RWPE1 (cell line): ENCODE measurements at places on chromosomes 12 and 14.

DNA sequence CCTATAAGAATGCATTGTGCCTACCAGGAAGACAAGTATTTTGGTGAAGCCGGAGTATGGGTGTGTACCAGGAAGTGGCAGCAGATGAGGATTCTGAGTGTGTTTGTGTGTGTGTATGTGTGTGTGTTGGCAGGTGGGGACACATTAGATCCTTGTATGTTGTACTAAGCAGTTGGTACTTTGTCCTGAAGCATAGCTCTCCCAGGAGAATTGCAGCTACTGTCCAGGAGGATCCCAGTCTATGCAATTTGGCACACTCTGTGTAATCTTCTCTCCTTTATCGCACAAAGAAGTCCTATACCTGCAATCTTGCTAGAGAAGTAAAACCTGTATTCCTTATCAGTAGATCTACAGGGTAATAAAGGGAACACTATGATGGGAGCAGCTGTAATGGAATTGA, 276.5 kb downstream of the PAWR start:
- no peak for DNase-seq

- DNase-seq, result no peak
These were observed 1.4 kb downstream of the PCK2 start for GRCh38 chr14:24095271-24096068.

- DNase-seq, result no peak
These were observed 328.1 kb downstream of the ALG10 start for GRCh38 chr12:34350092-34351041.

DNA sequence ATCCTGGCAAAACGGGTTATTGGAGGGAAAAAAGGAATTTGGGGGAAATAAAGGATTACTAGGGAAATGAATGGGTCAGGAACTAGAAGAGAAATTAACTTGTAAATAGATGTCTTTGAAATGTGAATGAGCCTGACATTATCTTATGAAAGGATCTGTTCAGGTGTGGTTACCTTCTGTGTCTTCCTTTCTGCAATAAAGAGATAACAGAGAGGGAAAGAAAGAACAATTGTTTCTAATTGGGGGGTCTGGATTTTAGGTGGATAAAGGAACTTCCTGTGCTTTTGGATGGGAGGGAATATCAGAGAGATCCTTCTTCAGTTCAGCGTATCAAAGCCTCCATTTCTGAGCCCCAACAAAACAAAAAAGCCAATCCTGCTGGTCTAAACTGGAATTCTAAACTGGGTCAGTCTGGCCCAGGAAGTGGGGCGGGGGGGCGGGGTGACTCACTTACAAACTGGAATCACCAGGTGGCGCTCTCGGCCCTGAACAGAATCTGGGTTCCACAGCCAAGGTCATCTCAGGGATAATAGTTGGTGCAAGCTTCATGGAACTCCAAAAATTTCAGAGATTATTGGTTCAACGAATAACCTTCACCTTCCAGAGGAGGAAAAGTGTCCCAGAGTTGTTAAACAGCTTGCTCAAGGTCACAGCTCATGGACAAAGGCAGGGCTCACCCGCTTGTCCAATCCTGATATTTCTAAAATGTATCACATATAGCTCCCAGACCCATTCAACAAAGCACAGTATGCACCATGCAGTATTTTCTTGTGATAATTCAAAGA, 15.2 kb upstream of the PEBP1 start:
- DNase-seq, result peak; percentile 92

- peak; percentile 43 for DNase-seq
These were observed 63.8 kb downstream of the FBXO33 start for GRCh38 chr14:39368261-39368959.

- no peak for DNase-seq
These were observed 12.5 kb downstream of the PAPOLA start for GRCh38 chr14:96514694-96515093.

DNA sequence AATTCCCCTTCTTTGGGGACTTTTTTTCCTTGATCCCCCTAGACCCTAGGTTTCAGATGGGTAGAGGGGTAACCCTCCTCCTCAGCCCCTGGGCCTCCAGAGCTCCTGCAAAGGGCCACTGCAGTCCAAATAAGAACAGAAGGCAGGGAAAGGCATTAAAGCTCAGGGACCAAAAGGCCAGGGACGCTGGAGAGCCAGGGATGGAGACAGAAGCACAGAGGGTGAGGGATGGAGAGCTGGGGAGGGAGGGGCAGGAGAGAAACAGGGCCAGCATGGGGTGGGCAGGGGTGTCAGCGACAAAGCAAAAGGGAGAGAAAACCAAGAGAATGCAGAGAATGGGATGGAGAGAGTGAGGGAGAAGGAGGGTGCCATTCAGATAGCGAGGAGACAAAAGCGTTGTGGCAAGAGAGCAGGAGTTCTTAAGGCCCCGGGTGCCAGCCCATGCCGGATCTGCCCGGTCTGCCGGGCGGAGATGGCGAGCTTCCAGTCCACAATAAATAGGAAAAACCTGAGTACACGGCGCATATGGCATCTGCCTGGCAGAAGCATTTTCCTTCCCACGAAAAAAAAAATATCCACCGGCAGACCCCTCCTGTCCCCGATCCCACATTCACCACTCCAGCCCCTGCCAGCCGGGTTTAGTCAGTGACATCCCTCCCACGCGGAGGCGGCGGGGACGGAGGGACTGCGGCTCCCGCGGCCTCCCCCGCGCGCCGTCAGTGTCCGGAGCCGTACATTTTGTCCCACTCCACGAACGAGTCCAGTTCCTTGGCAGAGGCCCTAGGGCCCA, 28.6 kb downstream of the FIGNL2 start:
- no peak for DNase-seq

DNA sequence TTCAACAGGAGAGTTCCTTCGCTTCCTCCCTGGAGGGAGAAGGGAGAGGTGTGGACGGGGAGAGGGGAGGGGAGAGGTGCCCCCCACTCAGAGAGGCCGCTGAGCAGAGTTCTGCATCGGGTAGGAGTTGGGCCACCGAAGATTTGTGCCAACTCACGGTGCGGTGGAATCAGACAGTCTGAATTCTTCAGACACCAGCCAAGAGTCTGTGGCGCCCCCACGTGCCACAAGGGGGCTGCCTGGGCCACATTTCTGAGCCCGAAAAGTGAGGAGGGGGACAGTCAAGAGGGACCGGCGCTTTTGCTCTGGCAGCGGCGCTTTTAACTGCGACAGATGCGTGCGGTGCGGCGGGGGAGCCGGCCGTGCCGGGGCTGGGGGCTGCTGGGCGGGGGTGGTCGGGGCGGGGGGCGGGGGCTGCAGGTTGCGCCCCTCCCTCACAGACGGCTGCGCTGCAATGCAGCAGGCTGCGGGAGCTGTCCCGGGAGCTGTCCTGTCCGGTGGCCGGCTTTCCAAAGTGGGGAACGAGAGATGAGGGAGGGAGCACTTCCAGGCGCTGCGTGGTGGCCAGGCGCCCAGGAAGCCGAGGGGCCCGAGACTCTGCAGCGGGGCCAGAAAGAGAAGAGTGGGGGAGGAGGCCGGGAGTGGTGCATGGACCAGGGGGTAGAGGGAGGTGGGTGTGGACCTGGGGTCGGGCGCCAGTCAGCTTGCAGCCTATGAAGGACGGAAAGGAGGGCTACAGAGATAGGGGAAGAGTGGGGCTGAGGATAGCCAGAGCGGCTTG, 975 bp upstream of the RTL1 start:
- no peak for DNase-seq

- DNase-seq, result no peak
These were observed 118.8 kb downstream of the ST8SIA1 start for GRCh38 chr12:22215467-22216253.

DNA sequence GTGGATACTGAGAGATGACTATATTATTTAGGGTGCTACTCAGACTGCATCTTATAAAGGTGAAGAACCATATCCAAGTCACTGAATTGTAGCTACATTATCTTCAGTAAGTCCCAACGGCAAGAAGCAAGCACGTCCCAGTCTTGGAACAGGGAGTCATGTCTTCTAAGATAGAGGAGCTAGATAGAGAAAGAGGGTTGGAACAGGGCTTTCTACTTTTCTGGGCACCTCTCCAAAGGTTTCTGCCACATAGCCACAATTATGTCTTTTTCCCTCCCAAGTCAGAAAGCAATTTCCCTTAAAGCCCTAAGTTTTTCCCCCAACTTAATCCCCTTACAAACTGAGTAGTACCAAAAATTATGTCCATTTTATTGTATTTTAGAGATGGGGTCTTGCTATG, 22.4 kb downstream of the MAPK1IP1L start:
- no peak for DNase-seq

- DNase-seq, result no peak
These were observed 12.9 kb downstream of the DYRK2 start for GRCh38 chr12:67661311-67662021.

- no peak for DNase-seq
These were observed 746 bp upstream of the DUSP16 start for GRCh38 chr12:12563290-12563928.

GRCh38 chr14:88535149-88535548, 19.7 kb downstream of the PTPN21 start:
- no peak for DNase-seq

- DNase-seq, result no peak
These were observed 1.6 kb upstream of the ACOT6 start for GRCh38 chr14:73610687-73611086.
